ENCODE measurements at places on chromosomes 7 and 10. TPM values are rescaled to one million over a fixed set of nuclear protein-coding genes. Genes with fewer than 3 reads are reported as not detected.

The COX19 gene
- 18.2 TPM for total RNA-seq

The UTF1 gene
- total RNA-seq = not detected

The SRRM3 gene
- total RNA-seq = not detected

The HOXA4 gene
- not detected for total RNA-seq

DNA sequence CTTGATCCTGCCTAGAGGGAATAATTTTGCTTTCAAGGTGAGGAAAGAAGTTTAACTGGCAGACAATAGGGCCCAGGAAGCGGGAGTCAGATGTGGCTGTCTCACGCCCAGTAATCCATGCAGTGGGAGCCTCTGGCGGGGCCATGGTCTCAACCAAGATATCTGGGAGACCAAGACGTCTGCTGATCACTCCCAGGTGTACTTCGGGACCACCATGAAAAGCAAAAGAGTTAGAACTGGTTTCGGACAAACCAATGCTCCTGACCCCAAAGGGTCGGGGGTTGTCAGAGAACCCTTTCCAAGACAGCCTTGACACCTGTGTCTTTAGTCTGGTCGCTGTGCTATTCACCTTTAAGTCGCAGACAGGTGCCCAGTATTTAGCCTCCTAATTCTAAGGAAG, 256.9 kb upstream of the MBL2 start:
- no peaks in the 10 kb centered on the region for H3K4me1 ChIP-seq
- no peak for DNase-seq
- no peak overlapping the region for H3K4me3 ChIP-seq
- H3K27ac ChIP-seq = no peak overlapping the region

GRCh38 chr10:6128591-6129251, 39.9 kb downstream of the RBM17 start:
- no peak overlapping the region for H3K27ac ChIP-seq
- peaks cover 32% of the 10 kb centered on the region for H3K4me1 ChIP-seq

DNA sequence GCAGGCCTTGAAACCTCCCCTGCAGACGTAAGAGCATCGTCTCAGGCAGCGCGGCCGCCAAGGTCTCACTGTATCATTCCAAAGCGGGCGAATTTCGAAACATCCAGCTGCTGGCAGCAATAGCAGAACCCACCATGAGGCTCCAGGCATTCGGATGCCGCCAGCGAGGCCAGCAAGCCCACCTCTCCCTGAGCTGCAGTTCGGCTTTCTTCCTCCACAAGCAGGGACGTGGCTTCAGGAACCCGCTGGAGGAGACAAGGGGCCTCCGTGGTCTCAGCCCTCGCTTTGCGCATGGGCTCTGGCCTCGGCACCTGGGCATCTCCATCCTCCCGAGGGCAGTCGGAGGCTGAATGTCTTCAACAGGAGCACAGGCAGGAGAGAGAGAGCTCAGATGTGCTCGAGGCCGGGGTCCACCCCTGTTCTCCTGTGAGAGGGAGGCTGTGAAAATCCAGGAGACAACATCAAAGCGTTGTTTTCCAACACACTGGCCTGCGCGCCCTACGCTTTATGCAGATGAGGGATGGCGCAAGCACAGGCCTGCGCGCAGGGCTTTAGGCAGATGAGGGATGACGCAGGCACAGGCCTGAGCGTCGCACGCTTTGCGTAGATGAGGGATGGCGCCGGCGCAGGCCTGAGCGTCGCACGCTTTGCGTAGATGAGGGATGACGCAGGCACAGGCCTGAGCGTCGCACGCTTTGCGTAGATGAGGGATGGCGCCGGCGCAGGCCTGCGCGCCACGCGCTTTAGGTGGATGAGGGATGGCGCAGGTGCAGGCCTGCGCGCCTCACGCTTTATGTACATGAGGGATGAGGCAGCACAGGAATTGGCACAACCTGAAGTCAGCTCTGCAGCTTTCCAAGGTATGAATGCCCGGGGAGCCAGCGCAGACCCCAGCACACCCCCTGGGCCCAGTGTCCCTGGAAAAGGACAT, 103.2 kb downstream of the WDR37 start:
- no peaks in the 10 kb centered on the region for H3K36me3 ChIP-seq
- peak overlapping the region; percentile 49 for H3K27ac ChIP-seq
- H3K4me3 ChIP-seq = peak overlapping the region; percentile 31

- no peaks in the 10 kb centered on the region for H3K27me3 ChIP-seq
- no peaks in the 10 kb centered on the region for H3K36me3 ChIP-seq
- no peak overlapping the region for H3K4me3 ChIP-seq
- no peak overlapping the region for H3K27ac ChIP-seq
Measured at GRCh38 chr7:140989068-140989467, 25.7 kb downstream of the MRPS33 start.

DNA sequence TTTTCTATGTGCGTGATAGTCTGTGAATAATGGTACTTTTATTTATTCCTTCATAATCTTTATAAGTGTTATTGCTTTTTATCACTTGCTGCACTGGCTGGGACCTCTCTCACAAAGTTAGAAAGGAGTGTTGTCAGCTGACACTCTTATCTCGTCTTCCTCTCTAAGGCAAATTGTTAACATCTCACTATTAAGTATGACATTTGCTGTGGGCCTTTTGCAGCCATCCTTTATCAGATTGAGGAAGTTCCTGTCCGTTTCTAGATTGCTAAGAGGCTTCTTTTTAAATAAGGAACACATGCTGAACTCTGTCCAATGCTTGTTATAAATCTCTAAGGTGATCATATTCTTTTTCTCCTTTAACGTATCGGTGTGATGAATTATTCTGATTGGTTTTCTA, 27.4 kb upstream of the DIP2C start:
- no peak overlapping the region for H3K4me3 ChIP-seq
- no peak for DNase-seq
- no peaks in the 10 kb centered on the region for H3K36me3 ChIP-seq

DNA sequence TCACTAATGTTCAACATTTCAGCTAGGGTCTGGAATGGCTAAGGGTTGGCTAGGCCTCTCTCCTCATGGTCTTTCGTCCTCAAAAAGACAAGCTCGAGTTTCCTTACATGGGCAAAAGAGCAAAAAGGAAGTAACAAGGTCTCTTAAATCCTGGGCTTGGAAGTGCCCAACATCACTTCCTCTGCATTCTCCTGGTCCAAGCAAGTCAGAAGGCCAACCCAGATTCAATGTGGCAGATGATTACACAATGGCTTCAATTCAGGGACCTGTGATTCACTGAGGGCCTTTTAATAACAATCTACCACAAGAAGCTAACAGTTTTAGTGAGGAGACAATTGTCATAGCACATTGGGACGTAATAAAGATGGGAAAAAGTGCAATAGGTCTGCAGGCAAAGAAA, 4.4 kb upstream of the NUP205 start:
- peaks cover 8% of the 10 kb centered on the region for H3K4me1 ChIP-seq
- no peaks in the 10 kb centered on the region for H3K36me3 ChIP-seq
- H3K27ac ChIP-seq = no peak overlapping the region
- no peak for DNase-seq

DNA sequence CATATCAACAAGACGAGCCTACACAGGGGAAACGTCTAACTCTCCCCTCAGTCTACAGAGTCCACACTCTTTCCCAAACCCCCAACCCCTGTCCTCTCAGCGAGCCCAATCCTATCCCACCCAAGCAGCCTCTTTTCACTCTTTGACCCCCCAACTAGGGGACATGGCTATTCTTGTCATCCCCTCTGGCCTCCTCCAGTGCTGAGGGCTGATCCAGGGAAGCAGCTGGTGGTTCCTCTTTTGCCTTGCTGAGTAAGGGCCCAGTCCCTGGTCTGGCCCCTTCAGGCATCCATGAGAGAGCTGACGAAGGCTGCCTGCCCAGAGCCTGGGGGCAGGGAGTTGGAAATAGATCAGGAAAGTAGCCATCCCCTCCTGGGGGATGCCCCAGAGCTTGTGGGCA, 6.4 kb downstream of the NOBOX start:
- H3K4me3 ChIP-seq = no peak overlapping the region
- peaks cover 8% of the 10 kb centered on the region for H3K27me3 ChIP-seq
- H3K27ac ChIP-seq = no peak overlapping the region
- H3K36me3 ChIP-seq = no peaks in the 10 kb centered on the region
- DNase-seq = no peak

DNA sequence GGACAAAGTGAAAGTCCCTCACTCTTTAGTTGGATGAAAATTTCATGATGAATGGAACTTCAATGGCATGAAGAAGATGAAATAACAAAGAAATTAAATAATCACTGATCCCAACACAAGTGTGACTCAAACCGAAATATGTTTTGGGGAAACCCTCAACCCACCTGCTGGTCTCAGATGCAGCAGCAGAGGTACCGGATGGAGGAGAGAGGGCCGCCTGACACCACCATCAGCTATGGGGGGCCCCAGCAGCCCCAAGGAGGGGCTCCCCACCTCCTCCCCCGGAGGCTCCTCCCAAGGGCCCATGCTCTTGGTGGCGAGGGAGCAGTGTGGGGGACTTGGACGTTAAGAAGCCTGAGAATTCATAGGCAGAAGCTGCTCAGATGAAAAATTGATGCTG, 137.2 kb upstream of the ADARB2 start:
- H3K27ac ChIP-seq = no peak overlapping the region
- H3K27me3 ChIP-seq = no peaks in the 10 kb centered on the region
- no peak for DNase-seq
- no peaks in the 10 kb centered on the region for H3K36me3 ChIP-seq
- H3K4me3 ChIP-seq = no peak overlapping the region

DNA sequence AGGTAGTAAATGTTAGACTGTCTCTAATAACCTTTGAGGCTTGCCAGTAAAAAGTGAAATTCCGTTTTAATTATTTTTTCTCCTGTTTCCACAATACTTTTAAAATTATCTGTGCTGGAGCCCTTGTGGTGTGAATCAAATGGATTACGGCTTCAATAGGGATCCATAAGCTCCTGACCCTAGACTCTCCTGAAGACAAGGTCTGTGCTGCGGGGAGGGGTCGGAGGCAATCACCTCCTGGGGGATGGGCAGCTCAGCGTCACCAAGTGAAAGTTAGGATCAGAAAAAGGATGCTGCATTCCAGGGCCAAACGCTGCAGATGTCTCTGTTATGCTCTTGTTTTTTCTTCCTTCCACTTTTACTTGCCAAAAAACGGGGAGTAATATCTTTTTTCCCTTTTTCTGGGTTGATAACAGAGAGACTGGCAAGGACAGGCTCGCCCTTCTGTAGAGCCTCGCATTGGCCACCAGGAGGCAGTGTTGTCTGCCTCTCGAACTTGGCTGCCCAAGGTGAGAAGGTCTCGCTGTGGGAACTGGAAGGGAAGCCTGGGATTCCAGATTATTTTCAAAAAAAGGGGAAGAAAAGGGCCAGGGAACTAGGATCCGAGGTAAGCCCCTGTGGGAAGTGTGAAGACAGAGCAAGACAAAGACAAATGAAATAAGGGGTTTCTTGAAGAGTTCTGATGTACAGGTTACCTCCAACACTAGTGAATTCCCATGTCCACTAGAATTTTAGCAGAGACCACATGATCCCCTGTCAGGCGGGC, 621.9 kb downstream of the ACTR3B start:
- H3K27ac ChIP-seq = no peak overlapping the region
- no peaks in the 10 kb centered on the region for H3K27me3 ChIP-seq
- H3K4me1 ChIP-seq = no peaks in the 10 kb centered on the region
- DNase-seq = peak; percentile 28
- no peaks in the 10 kb centered on the region for H3K36me3 ChIP-seq

GRCh38 chr7:130615583-130615982, 53.0 kb downstream of the COPG2 start:
- DNase-seq = no peak
- no peak overlapping the region for H3K4me3 ChIP-seq
- no peak overlapping the region for H3K27ac ChIP-seq
- peaks cover 13% of the 10 kb centered on the region for H3K36me3 ChIP-seq

- H3K4me3 ChIP-seq = no peak overlapping the region
- H3K27ac ChIP-seq = no peak overlapping the region
- no peaks in the 10 kb centered on the region for H3K4me1 ChIP-seq
- no peaks in the 10 kb centered on the region for H3K36me3 ChIP-seq
- no peak for DNase-seq
Measured at GRCh38 chr7:116271161-116271913, 61.0 kb downstream of the TES start.

GRCh38 chr10:44207160-44207559, 177.7 kb downstream of the CXCL12 start:
- no peaks in the 10 kb centered on the region for H3K36me3 ChIP-seq
- no peak overlapping the region for H3K27ac ChIP-seq
- H3K27me3 ChIP-seq = no peaks in the 10 kb centered on the region
- no peaks in the 10 kb centered on the region for H3K4me1 ChIP-seq
- DNase-seq = no peak

GRCh38 chr7:90933984-90934383, 330.2 kb upstream of the FZD1 start:
- no peaks in the 10 kb centered on the region for H3K4me1 ChIP-seq
- H3K27me3 ChIP-seq = no peaks in the 10 kb centered on the region
- no peak for DNase-seq
- no peak overlapping the region for H3K4me3 ChIP-seq

Measured in activated CD8-positive, alpha-beta T cell treated with anti-CD3 and anti-CD28 coated beads, Interleukin-2, amount 10 ng/mL, durations not matched to agents 7 days and 5 days (primary cell).